Activated naive CD4-positive, alpha-beta T cell (primary cell): ENCODE measurements at places on chromosomes 3 and 15.

GRCh38 chr3:136141291-136141785, 54.8 kb downstream of the MSL2 start:
- no peak for DNase-seq

GRCh38 chr15:75891895-75892294, 11.8 kb upstream of the FBXO22 start:
- no peak for DNase-seq

- no peak for DNase-seq
Observed at GRCh38 chr15:67869701-67870100, 29.9 kb upstream of the RNU6-1 start.

GRCh38 chr3:149310796-149311534, 22.5 kb downstream of the TM4SF18 start:
- DNase-seq, result no peak

- DNase-seq, result no peak
Observed at GRCh38 chr3:9180764-9181117, 68.7 kb downstream of the SRGAP3 start.
